Smooth muscle cell of the pulmonary artery (primary cell): ENCODE measurements at places on chromosomes 13 and 19. TPM values are rescaled to one million over a fixed set of nuclear protein-coding genes. Genes with fewer than 3 reads are reported as not detected.

PRSS57 gene
- not detected in 2 replicates for total RNA-seq

ZNF835 gene
- 0.65 and 1.3 TPM in 2 replicates for total RNA-seq

CALM3 gene
- total RNA-seq: 185 and 240 TPM in 2 replicates

HIPK4 gene
- total RNA-seq: 0.13 and 0.17 TPM in 2 replicates

SLC7A10 gene
- not detected in 2 replicates for total RNA-seq

CARM1 gene
- 34.7 and 45.9 TPM in 2 replicates for total RNA-seq

CACNG8 gene
- 0.20 and 0.76 TPM in 2 replicates for total RNA-seq

IGFL3 gene
- not detected in 2 replicates for total RNA-seq

CXCL17 gene
- total RNA-seq: not detected in 2 replicates

FXYD3 gene
- total RNA-seq: not detected in 2 replicates

KLF1 gene
- not detected in 2 replicates for total RNA-seq

FAAP24 gene
- 0.98 and 1.1 TPM in 2 replicates for total RNA-seq

MRPL57 gene
- 11.3 and 13.1 TPM in 2 replicates for total RNA-seq

NDUFB7 gene
- 108 and 130 TPM in 2 replicates for total RNA-seq

ZNF730 gene
- 0.17 and 0.26 TPM in 2 replicates for total RNA-seq

PSG7 gene
- 0.30 TPM in 1 of 2 replicates, not detected in the other for total RNA-seq

CD209 gene
- not detected in 2 replicates for total RNA-seq

ZNF77 gene
- total RNA-seq: 2.5 and 3.3 TPM in 2 replicates

URAD gene
- not detected in 2 replicates for total RNA-seq

SMIM24 gene
- total RNA-seq: not detected in 2 replicates

CYP4F12 gene
- total RNA-seq: not detected in 2 replicates

LYPD3 gene
- not detected in 2 replicates for total RNA-seq

HSPB6 gene
- total RNA-seq: 106 and 161 TPM in 2 replicates

SAE1 gene
- total RNA-seq: 82.1 and 93.9 TPM in 2 replicates

DLL3 gene
- 0.13 and 0.23 TPM in 2 replicates for total RNA-seq

OVOL3 gene
- total RNA-seq: not detected in 2 replicates

ZNF699 gene
- 9.1 and 9.6 TPM in 2 replicates for total RNA-seq

ZNF285 gene
- 3.8 and 4.8 TPM in 2 replicates for total RNA-seq

ZNF850 gene
- total RNA-seq: 2.0 and 3.0 TPM in 2 replicates

TMEM143 gene
- total RNA-seq: 5.2 and 7.3 TPM in 2 replicates

ZNF560 gene
- 0.33 and 1.1 TPM in 2 replicates for total RNA-seq

CEACAM4 gene
- not detected in 2 replicates for total RNA-seq

CRLF1 gene
- 68.1 and 189 TPM in 2 replicates for total RNA-seq

RFPL4A gene
- total RNA-seq: not detected in 2 replicates
